ENCODE measurements at places on chromosomes 3 and 15. TPM values are rescaled to one million over a fixed set of nuclear protein-coding genes. Genes with fewer than 3 reads are reported as not detected.

Gene CLDN16
- total RNA-seq = not detected

Gene GOLIM4
- 42.1 TPM for total RNA-seq

DNA sequence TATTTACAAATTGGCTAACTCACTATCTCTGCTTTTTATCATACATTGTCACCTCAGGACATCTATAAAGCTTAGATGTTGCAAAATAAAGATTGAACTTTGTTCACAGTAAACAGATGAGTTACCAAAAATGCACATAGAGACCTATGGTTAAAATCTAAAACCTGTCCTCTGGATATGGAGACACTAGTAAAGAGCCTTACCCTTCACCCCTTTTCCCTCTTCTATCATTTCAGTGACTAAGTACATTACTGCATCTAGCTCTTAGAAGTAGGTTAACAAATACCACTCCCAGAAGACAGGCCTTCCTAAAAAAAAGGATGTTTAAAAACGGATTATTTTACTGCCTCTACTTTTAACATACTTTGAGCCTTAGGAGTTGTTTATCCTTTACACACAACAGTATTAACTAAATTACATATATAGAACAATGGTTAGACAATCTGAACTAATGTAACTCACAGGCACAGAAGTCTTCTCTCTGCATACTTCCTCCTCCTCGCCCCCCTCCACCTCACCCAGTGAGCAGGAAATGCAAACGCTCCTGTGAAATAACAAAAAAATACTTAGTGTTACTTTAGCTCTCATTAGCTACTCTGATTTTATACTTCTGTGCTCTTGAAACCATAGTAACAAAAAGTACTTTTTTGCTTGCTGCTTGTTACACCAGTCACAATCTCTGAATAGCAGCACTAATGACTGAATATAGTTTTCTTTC is 23.3 kb downstream of the IREB2 start:
- no peak for DNase-seq

DNA sequence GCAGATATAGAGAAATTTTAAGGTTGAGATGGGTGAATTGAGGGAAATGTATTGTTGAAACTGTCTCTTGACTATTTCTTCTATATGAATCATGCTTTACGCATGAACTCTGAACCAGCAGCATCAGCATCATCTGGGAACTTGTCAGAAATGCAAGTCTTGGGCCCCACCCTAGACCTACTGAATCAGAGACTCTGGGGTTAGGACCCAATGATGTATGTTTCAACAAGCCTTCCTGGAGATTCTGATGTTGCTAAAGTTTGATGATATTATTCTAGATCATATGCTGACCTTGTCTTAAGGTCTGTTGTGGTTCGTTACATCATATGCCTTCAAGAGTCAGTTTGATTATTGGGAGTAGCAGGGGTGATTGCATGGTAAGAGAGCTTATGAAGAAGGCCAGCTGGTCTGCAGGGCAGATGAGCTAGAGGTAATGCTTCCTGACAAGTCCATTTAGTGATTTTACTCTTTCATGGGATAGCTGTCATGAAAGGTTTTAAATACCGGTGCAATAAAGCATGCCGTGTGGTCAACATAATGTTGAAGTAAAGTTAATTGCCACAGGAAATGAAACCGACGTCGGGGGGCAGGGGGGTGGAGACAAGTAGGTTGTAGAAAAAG is 152.4 kb upstream of the MRPL3 start:
- no peak for DNase-seq

- no peak for DNase-seq
These were observed 46.8 kb downstream of the KBTBD8 start for GRCh38 chr3:67044955-67045354.

Gene STAB1
- total RNA-seq = not detected

Gene GOLGA8A
- 27.3 TPM for total RNA-seq

- DNase-seq = no peak
These were observed 51.5 kb downstream of the ITGA11 start for GRCh38 chr15:68380456-68380855.

GRCh38 chr3:22068619-22069018 is 317.6 kb upstream of the ZNF385D start:
- DNase-seq = no peak

Gene LEKR1
- 1.5 TPM for total RNA-seq

GRCh38 chr3:128355543-128355919 is 111.2 kb downstream of the DNAJB8 start:
- DNase-seq = no peak

Gene GPR27
- total RNA-seq = not detected

DNA sequence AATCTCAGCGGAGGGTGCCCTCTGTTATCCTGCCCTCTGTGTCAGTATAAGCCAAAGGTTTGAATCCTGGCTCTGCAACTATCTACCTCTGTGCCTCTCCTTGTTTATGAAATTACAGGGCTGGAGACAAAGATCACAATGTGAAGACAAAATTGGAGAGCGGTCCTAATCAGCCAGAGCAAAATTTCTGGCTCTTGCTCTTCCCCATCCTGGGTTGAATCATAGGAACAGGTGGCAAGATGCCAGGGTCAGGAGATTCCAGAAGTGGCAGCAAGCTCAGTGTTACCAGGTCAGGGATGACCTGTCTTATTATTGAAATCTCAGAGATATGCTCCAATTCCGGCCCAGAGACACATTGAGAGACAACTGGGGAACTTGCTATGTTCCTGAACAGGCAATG is 2.3 kb upstream of the CCR2 start:
- DNase-seq = peak; percentile 7

Gene GOLGA8T
- total RNA-seq = not detected

DNA sequence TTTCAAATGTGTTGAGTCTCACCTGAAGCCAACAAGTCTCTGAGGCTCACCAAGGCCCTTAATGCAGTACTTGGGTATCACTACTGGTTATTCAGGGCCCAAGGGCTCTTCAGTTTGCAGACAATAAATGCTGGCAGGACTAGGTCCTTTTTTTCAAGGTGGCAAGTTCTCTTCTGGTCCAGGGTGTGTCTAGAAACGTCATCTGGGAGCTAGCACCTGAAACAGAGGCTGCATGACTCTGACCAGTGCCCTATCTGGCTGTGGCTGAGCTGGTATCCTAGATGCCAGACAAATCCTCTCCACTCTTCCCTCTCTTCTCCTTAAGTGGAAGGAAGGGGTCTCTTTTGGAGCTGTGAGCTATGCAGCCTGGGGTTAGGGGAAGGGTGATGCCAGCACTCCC is 276.8 kb downstream of the PYDC2 start:
- no peak for DNase-seq

- no peak for DNase-seq
These were observed 79.9 kb upstream of the FAM98B start for GRCh38 chr15:38374029-38374428.

DNA sequence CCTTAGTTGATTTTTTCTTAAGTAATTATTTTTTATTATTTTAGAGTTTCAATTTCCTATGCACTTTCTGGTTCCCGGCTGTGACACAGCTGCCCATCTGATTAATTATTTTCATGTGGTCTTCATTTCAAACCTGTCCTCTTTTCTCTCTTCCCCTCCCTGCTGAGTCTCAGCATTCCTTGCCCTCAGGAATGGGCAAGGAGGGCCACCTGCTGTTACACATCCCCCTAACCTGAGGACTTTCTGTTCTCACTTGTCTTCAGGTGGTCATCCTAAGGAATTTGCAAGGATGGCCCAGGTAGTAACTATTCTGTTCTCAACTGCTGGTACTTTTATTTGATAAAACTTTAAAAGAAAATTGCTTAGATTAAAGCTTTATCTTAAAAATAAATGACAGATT is 545.0 kb downstream of the OTOL1 start:
- no peak for DNase-seq

GRCh38 chr3:167876620-167877281 is 141.2 kb downstream of the SERPINI1 start:
- peak; percentile 91 for DNase-seq

Gene ZPLD1
- 1.1 TPM for total RNA-seq

DNA sequence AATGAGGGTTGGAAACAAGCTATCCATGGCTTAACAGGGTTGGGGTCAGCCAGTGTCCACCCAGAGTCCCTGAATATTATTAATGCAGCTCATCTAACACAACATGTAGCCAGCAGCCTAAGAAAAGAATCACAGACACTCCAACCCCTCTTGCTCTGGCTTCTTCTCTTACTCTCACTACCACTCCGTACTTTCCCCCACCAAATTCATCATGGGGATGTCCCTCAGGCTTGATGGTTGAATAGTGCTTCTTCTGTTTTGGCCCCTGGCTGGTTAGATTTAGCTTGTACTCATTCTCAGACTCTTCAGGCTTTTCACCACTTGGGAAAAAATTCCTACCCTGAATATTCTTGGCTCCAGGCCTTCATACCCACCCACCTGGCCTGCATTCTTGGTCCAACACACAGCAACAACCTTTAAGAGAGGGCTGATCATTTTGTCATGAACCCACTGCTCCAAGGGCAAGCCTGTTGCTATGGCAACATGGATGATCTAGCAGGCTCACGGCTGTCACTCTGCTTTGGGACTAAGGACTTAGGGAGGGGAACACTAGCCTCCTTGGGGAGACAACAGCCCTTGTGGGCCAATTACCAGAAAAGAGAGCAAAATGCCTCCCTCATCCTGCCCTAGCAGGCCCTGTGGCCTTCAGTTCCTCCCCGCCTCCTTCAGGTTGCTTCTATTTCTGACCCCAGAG is 9.4 kb upstream of the MED12L start:
- DNase-seq = no peak

Gene ZWILCH
- total RNA-seq = 51.1 TPM

DNA sequence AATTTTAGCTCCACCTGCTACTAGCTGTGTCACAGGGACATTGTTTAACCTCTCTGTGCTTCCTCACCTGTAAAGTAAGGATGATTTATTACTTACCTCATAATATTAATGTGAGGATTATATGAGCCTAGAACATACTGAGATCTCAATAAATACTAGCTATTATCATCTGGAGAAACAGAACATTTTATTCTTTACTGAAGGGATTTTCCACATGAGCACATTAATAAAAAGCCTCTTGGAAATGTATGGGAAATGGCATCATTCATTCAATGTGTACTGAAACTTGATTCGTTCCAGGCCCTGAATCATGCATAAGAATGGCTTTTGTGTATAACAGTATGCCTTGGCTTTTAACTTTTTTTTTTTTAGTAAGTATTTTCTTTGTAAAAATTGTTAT is 11.0 kb upstream of the CEMIP start:
- no peak for DNase-seq

Gene GOLGA8N
- 2.8 TPM for total RNA-seq

DNA sequence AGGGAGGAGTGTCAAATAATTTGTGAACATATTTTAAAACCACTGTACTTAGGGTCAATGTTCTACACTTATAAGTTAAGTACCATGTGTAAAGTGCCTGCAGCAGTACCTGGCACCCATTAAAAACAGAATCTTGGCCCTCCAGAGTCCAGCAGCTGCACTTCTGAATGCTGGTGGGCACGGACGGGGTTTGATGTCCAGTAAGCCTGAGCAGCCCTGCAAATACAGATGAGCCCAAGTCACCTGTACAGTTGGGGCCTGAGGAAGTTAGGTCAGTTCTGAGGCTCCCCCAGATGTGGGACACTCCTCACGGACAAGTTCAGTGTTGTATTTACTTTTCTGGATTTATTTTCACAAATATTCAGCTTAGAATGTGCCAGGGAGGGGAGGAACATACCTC is 150.0 kb upstream of the CTDSPL start:
- DNase-seq = no peak

- DNase-seq = no peak
These were observed 1002.4 kb upstream of the SEMA6D start for GRCh38 chr15:46714950-46715349.

- DNase-seq = no peak
These were observed 40.0 kb downstream of the FOXP1 start for GRCh38 chr3:71543371-71544016.

Gene RHOV
- total RNA-seq = not detected

DNA sequence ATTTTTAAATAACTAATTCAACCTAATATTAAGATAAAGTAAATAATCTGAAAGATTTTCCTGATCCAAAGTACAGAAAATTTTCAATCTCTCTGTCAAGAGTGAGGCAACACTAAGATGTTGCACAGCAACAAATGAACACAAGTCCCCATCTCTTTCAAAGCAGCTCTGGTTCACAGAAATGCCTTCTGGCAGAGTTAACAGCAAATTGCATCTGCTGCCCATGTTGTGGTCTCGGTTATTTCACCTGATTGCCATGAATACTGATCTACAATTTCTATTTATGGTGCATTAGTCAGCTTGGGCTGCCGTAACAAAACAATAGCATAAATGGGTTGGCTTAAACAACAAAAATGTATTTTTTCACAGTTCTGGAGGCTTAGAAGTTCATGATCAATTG is 167.3 kb downstream of the BCHE start:
- DNase-seq = peak; percentile 40

Gene LRRC31
- not detected for total RNA-seq

Gene TIMP4
- 0.46 TPM for total RNA-seq

DNA sequence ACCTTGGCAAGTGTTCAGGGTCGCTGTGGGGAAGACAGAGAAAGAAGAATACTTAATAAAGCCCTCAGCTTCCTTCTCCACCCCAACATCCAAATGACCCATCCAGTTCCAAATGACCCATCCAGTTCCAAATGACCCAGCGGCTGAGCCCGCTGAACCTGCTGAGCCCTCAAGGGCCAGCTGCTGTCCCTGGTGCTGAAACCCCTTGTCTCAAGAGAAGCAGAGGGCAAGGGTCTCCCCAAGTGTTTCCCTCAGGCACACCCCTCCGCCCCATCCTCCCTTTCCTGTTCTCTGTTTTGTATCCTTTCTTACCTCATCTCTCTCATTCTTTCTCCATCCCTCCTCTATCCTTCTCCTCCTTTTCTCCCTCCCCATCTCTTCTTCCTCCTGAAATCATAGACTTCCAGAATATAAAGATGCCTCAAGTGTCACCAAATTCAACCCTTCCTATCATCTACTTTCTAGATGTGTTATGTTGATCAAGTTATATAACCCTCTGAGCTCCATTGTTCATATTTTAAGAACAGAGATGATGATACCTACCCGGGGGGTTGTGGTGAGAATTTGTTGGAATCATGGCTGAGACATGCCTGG is 29.0 kb downstream of the CCDC33 start:
- no peak for DNase-seq

Gene HACD2
- total RNA-seq = 20.5 TPM

Gene PP2D1
- total RNA-seq = not detected

Gene CADM2
- total RNA-seq = not detected

- DNase-seq = no peak
These were observed at the start of gene IQSEC1 for GRCh38 chr3:13073326-13074005. IQSEC1 (minus strand) TSS chr3:13073429; CDS start chr3:13073014, 415 bp downstream.

- DNase-seq = no peak
These were observed 9.5 kb downstream of the IGDCC4 start for GRCh38 chr15:65413051-65413759.

Gene COL7A1
- 14.2 TPM for total RNA-seq

Gene GNAT1
- not detected for total RNA-seq

DNA sequence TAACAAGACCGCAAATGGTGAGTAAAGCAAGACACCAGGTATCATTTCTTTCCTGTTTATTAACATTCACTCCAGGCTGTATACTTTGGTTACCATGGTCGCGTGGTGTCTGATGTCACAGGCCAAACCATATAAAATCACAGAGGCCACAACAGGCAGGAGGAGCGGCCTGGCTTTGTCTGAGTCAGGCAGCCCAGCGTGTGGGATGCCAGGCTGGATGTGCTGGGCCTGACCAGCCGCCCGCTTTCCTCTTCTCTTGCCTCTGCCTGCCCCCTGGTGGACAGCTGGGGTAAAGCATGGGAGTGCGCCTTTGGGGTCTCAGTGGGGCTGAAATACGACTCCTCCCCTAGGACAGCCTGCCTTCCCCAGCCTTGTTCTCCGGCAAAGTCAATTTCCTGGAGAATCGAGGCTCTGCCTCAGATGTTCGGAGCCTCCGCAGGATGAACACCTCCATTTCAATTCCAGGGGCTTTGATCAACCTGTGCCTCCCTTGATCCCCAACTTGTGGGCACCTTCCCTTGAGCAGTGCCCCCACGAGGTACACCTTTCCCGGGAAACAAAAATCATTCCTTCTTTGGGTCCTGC is 78.2 kb downstream of the CCNL1 start:
- DNase-seq = peak; percentile 98

GRCh38 chr3:156518726-156519125 is 36.2 kb downstream of the SSR3 start:
- peak; percentile 55 for DNase-seq

Data from LHCN-M2 (cell line).